Stimulated activated CD4-positive, alpha-beta T cell treated with anti-CD3 and anti-CD28 coated beads, Interleukin-12 subunit alpha, Interleukin-12 subunit beta, amount 100 ng/mL, for 24 hours (primary cell): ENCODE measurements at places on chromosomes 16 and 17.

- DNase-seq, result no peak
Measured at GRCh38 chr17:11917415-11917814, 79.9 kb downstream of the ZNF18 start.

GRCh38 chr17:49523706-49524472 is 28.8 kb downstream of the NGFR start:
- DNase-seq, result no peak

DNA sequence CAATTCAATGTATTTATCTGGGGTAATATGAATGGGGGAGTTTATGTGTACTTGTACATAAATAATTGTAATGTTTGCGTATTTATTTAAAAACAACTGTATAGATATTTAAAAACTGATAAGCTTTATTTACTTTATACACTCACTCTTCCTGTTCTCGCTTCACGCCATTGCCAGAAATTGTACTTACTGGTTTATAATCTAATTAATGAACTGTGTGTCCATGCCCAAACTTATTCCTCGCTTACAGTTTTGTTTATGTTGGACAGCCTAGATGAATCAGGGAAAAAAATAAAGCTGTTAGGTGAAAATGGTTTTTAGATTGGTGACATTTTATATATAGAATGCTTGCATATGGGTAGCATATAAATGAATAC is 30.8 kb downstream of the AATF start:
- no peak for DNase-seq

DNA sequence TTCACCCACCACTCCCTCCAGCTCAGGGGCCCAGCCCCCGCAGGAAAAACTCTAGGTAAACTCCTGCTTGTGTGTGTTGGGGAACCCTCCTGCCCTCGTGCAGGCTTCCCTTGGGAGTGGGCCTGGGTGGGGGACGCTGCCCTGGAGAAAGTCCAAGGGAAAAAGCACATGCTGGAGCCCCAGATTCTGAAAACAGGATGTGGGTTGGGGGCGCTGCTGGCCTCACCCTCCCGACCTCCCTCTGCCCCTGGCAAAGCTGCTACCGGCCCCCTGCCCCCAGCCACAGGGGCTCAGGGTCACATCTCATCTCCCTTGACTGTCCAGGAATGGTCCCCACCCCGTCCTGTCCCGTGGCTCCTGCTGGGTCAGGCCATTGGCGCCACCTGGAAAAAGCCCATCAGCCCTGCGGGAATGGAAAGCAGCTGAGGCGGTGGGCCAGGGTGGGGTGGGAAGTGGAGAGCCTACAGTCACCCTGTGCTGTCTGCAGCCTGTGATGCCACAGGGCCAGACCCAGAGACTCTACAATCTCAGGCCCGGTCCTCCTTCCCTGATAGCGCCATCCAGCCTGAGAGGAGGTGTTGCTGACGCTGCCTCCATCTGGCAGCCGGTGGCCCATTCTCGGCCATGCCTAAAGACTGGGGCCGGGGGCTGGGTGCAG is 2.5 kb upstream of the GJD3 start:
- DNase-seq, result no peak

- DNase-seq, result no peak
Measured at GRCh38 chr16:11615748-11616447, 29.2 kb upstream of the LITAF start.

DNA sequence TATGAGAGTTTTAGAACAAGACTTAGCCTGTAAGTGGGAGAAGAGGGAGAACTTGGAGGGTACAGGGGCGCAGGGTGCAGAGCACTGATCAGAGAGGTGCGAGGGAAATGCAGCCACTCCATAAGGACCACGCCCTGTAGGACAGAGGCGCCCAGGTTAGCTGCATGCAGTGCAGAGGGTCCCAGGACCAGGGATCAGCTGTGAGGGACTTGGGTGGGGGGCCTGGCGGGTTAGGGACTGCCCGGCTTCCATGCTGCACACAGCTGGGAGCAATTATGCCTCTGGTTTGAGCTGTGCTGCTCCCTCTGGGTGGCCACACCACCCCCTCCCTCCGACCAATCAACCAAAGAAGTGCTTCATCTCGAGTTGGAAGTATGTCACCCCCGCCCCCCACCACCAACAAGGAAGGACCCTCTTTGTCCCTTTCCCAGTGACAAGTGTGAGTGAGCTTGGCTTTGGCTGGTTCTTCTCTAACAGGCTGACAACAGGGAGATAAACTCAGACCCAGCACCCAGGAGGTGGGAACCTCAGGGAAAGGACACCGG is 22.2 kb upstream of the CLEC18A start:
- no peak for DNase-seq

DNA sequence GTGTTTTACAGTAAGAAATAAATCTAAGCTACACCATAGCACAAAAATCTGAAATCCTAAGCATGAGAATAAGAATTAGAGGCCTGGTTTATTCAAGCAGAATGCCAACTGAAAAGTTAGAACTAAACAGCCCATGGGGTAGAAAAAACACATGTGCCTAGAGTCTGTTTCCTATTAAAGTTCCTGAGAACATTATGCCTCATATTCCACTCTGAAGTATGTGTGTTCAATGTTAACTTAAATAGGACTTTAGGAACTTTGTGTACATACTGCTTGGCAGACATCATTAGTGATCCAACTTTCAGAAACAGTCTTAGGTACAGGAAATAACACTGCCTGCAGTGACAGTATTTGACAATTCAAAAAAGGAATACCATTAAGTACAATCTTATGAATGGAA is 18.2 kb downstream of the HEATR6 start:
- DNase-seq, result no peak

GRCh38 chr17:48546924-48547807 is 2.3 kb upstream of the HOXB2 start:
- no peak for DNase-seq

DNA sequence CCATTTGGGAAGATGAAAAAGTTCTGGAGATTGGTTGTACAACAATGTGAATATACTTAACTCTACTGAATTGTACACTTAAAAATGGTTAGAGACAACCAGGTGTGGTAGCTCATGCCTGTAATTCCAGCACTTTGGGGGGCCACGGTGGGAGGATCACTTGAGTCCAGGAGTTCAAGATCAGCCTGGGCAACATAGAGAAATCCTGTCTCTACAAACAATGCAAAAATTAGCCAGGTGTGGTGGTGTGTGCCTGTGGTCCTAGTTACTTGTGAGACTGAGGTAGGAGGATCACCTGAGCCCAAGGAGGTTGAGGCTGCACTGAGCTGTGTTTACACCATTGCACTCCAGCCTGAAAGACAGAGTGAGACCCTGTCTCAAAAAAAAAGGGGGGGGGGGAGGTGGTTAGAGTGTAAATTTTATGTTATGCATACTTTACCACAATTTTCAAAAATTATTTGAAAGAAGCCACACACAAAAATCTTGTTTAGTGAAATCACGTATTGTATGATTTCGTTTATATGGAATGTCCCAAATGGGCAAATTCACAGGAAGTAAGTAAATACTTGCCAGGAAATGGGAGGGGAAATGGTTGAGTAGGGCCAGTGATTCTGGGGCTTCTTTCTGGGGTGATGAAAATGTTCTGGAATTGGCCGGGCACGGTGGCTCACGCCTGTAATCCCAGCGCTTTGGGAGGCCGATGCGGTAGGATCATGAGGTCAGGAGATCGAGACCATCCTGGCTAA is 37.1 kb upstream of the AMZ2 start:
- DNase-seq, result no peak

- DNase-seq, result no peak
Measured at GRCh38 chr16:23484510-23485256, 25.6 kb downstream of the GGA2 start.
